Stimulated activated CD8-positive, alpha-beta memory T cell treated with anti-CD3 and anti-CD28 coated beads, Interleukin-2, amount 100 ng/mL, for 1 hour (primary cell): ENCODE measurements at places on chromosomes 1 and 21.

- DNase-seq: no peak
Measured at GRCh38 chr1:93740601-93741031, 59.0 kb upstream of the BCAR3 start.

DNA sequence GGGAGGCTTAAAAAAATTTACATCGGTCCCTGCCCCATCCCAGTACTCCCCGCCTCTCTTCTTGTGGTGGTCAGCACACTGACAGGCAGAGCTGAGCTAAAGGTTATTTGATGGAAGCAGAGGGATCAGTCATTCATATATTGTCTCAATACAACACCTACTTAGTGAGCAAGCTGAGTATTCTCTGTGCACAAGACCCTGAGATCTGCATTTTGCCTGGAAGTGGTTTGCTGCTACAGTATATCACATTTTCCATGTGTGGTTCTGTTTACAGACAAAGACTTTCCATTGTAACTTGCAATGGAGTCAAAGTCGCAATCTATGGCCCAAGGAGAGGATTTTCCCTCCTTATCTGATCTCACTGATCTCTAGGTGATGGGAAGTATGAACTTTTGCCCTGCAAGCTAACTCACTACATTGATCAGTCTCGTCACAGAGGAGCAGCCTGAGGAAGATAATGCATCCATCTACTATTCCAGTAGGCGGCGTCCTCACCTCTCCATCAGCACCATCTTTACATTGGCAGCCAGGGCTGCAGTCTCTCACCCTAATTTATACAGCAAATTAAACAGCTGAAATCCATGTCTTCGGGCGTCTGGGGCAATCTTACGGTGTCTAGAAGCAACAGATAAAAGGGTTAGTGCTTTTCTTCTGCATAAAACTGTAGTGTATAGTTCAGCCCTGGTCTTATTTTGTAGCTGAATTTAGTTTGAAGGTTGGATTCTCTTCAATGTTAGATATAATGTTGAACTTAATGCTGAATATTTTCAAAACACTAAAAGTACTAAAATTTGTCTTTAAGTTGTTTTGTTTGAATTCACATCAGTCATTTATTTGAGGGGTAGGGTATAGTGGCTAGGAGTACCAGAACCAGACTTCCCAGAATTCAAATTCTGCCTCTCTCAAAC is 3.2 kb upstream of the TRAF5 start:
- peak; percentile 40 for DNase-seq

DNA sequence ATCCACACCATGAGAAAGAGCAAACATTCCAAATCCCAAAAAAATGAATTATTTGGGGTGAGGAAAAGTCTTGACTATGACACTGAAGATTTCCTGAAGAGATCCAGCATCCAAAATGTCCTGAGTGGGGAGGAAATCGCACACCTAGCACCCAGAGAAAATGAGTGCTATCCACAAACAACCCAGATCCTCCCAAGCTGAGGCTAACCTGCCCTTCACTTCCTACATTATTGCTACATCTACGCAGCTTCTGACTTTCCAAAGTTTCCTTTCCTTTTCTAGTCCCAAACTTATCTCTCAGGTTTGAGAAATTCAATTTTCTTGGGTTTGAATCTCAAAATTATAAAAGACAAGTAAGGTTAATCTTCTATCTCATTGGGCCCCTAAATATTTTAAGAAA is 906 bp upstream of the RGS13 start:
- no peak for DNase-seq

DNA sequence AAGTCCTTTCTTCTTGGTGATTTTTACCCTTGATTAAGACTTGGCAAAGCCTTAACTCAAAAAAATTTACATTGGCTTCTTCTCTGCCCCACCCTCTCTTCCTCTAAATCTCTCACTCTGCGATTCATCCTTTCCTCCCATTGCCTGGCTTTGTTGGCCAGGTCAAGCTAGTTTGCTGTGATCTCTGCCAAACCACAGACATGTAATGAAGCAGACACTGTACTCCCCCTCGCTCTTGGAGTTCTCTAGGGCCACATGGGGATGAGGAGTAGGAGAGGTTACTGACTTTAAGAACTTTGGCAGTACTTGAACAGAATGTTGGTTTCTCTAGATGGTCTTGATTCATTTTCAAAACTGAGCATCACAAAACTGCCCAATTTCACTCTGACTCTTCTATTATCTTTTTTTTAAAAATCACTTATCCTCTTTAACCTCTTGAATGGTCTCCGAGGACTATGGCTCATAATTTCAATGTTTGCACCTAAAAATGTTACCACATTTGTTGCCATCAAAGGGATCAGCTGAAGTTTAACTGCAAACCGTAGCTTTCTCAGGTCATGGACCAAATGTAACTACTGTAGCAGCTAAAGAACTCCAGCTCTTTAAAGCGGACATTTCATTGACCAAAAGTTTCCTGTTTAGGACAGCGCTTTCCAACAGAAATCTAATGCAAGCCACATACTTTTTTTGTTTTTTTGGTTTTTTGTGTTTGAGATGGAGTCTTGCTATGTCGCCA is 62.7 kb upstream of the IPO9 start:
- no peak for DNase-seq

GRCh38 chr1:34898330-34898761 is 31.1 kb downstream of the DLGAP3 start:
- DNase-seq: no peak

DNA sequence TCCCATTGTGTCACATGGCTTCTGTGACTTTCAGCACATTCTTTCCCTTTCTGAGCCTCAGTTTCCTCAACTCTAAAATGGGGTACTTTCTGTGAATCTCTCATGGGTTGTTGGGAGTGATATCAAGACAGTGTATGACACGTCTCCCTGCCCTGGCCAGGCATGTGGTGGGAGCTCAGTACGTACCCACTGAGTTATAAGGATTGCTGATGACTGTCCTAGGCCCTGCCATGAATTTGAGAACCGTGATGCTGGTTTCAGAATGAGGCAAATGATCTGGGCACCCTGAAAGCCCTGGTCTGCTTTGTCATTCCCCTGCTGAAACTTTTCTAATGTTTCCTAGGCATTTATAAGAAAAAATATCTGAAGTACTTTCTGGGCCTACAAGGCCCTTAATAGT is 3.6 kb downstream of the ZNF362 start:
- no peak for DNase-seq

GRCh38 chr1:202154766-202155477 is 5.5 kb downstream of the PTPN7 start:
- DNase-seq: no peak
